ENCODE measurements at places on chromosomes 4 and X. TPM values are rescaled to one million over a fixed set of nuclear protein-coding genes. Genes with fewer than 3 reads are reported as not detected.
A peak's percentile ranks its signal among the peaks of the same experiment; 100 is the strongest.

DNA sequence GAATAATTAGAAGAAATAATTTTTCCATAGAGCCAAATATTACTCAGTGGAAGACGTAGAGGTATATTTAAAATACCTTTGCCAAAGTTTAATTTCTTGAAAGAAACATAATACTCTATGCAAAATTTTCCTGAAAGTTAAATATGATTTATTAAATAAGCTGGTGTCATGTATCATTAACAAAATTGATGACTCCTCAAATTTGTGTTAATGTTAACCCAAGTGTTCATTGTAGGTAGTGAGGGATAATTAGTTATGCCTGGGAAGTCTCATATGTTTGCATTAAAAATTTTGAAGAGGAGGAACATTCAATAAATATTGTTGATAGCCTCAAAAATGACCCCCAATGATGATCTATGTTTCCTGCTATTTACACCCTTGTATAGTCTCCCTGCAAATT is 292.7 kb upstream of the AMOT start:
- no peaks in the 10 kb centered on the region for H3K36me3 ChIP-seq
- H3K27me3 ChIP-seq: no peaks in the 10 kb centered on the region
- no peak overlapping the region for H3K27ac ChIP-seq

DNA sequence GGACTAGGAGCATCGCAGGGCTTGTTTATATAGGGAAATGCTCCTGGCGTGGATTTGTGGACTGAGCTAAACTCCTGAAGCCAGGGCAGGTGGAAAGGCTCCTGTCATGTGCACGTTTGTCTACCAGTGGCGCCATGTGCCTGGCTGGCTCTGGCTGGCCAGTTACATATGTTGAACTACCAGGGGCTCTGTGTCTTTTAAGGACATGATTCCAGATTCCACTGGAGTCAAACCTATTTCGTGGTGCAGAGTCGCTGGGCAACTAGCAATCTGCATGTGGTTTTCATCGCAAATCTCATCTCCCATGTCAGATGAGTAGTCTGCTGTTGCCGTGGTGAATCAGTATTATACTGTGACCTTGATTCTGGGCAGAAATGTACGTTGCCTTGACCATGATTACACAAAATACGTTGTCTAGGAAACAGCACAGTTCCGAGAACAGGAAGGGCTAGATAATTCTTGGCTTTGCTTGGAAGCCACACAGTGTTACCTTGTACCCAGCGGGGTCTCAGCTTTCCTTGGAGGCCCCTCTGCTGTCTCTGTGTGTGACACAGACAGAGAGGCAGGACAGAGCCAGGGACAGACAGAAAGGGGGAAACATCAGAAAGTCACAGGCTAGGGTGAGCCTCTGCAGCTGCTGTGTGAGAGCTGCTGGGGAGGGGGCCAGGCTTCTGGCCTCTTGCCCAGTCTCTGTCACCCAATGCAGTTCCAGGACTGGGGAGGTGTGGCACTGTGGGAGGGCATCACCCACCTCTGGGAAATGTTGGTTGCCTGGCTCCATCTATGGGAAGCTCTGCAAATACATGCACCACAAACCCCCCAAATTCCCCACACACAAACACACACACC is 19.2 kb downstream of the PNMA6E start:
- peak; percentile 16 for DNase-seq
- no peak overlapping the region for H3K27ac ChIP-seq
- no peaks in the 10 kb centered on the region for H3K27me3 ChIP-seq
- H3K4me1 ChIP-seq: no peaks in the 10 kb centered on the region

DNA sequence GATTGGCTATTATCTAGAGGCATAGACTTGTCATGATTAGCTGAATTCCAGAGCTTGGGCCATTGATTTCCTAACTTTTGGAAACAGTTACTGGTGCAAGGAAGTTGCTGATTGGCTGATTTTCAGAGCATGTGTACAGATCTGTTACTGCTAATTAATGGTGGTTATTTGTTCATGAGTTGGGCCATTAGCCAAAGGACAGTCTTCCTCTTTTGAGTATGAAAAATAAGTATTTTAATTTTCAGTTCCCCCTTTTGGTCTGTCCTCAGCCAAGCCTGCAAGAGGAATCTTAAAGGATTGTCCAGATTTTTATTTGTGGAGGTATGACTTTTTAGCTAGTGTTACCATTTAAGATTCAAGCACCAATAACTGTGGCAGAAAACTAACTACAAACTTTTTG is 7.0 kb upstream of the DSPP start:
- H3K36me3 ChIP-seq: no peaks in the 10 kb centered on the region
- no peaks in the 10 kb centered on the region for H3K27me3 ChIP-seq
- DNase-seq: no peak
- H3K27ac ChIP-seq: no peak overlapping the region
- H3K4me1 ChIP-seq: no peaks in the 10 kb centered on the region

XAGE1A gene
- total RNA-seq: not detected

TCP11X2 gene
- not detected for total RNA-seq

- no peaks in the 10 kb centered on the region for H3K27me3 ChIP-seq
- peaks cover 13% of the 10 kb centered on the region for H3K4me1 ChIP-seq
- no peak for DNase-seq
- H3K36me3 ChIP-seq: no peaks in the 10 kb centered on the region
- no peak overlapping the region for H3K4me3 ChIP-seq
Observed at GRCh38 chrX:13064599-13065143, 20.3 kb upstream of the FAM9C start.

GRCh38 chr4:161320377-161320776 is 843.4 kb downstream of the FSTL5 start:
- no peaks in the 10 kb centered on the region for H3K27me3 ChIP-seq
- H3K27ac ChIP-seq: no peak overlapping the region
- DNase-seq: no peak
- no peaks in the 10 kb centered on the region for H3K36me3 ChIP-seq

DNA sequence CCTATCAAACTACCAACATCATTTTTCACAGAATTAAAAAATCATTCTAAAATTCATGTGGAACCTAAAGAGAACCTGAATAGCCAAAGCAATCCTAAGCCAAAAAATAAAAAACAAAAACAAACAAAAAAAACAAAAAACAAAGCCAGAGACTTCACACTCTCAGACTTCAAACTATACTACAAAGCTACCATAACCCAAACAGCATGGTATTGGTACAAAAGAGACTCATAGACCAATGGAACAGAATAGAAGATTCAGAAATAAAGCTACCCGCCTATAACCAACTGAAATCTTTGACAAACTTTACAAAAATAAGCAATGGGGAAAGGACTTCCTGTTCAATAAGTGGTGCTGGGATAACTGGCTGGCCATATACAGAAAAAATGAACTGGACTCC is 152.3 kb upstream of the SMIM31 start:
- H3K36me3 ChIP-seq: no peaks in the 10 kb centered on the region
- no peaks in the 10 kb centered on the region for H3K27me3 ChIP-seq
- no peak for DNase-seq
- no peaks in the 10 kb centered on the region for H3K4me1 ChIP-seq

DNA sequence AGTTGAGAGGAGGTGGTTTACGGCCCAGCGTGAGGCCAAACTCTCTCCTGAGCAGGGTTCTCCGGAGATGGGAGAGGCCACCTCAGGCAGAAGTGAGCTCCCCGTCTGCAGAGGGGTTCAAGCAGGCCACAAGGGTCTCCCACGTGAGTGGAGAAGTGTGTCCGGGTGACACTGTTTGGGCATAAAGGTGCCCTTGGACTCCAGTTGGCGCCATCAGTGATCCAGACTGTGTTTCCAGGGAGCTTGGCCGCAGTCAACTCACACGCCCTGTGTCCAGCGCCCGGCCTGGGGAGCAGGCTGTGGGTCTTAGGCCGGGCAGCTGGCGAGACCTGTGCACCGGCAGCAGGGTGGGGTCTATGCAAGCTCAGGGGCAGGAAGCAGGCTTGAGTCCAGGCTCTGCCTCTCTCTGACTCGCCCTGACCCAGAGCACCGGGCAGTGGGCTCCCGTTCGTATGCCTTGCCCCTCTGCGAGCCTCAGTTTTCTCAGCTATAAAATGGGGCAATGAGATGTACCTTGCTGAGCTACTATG is 24.6 kb upstream of the HTRA3 start:
- no peaks in the 10 kb centered on the region for H3K36me3 ChIP-seq
- no peaks in the 10 kb centered on the region for H3K27me3 ChIP-seq
- H3K4me3 ChIP-seq: no peak overlapping the region
- DNase-seq: no peak
- H3K4me1 ChIP-seq: peaks cover 11% of the 10 kb centered on the region

GRCh38 chr4:107734120-107734519 is 14.1 kb upstream of the PAPSS1 start:
- H3K27ac ChIP-seq: no peak overlapping the region
- no peak overlapping the region for H3K4me3 ChIP-seq
- H3K36me3 ChIP-seq: no peaks in the 10 kb centered on the region
- H3K27me3 ChIP-seq: no peaks in the 10 kb centered on the region
- H3K4me1 ChIP-seq: no peaks in the 10 kb centered on the region

GRCh38 chr4:148112231-148112982 is 329.8 kb downstream of the NR3C2 start:
- H3K36me3 ChIP-seq: no peaks in the 10 kb centered on the region
- H3K27me3 ChIP-seq: no peaks in the 10 kb centered on the region
- H3K27ac ChIP-seq: no peak overlapping the region
- H3K4me3 ChIP-seq: no peak overlapping the region

DNA sequence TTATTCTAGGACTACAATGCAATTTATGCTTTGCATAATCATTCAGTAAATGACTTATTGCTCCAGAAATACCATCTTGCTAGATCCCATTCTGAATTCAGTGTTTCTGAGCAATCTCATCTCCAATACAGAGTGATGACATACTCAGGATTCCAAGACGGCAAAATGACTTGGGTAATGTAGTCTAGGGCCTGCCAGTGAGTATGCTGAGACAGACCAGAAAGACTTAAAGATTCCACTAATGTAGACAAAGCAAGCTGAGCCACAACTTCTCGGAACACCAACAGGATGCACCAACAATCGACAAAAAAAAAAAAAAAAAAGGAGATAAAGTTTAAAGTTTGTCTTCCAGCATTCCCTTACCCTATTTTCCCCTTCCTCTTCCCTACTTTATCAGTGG is 919 bp upstream of the SEC24B start:
- no peak for DNase-seq
- no peaks in the 10 kb centered on the region for H3K36me3 ChIP-seq
- H3K4me3 ChIP-seq: peak overlapping the region; percentile 68
- H3K27me3 ChIP-seq: no peaks in the 10 kb centered on the region
- H3K27ac ChIP-seq: peak overlapping the region; percentile 73

GRCh38 chr4:153409412-153409811 is 56.7 kb upstream of the TMEM131L start:
- H3K4me3 ChIP-seq: no peak overlapping the region
- no peaks in the 10 kb centered on the region for H3K4me1 ChIP-seq
- peak overlapping the region; percentile 17 for H3K27ac ChIP-seq
- no peaks in the 10 kb centered on the region for H3K36me3 ChIP-seq

GRCh38 chr4:69497886-69498395 is 2.2 kb upstream of the UGT2B4 start:
- no peaks in the 10 kb centered on the region for H3K36me3 ChIP-seq
- H3K4me1 ChIP-seq: no peaks in the 10 kb centered on the region
- no peak overlapping the region for H3K27ac ChIP-seq
- no peaks in the 10 kb centered on the region for H3K27me3 ChIP-seq
- no peak overlapping the region for H3K4me3 ChIP-seq
- no peak for DNase-seq

GRCh38 chr4:128322311-128322710 is 34.7 kb upstream of the PGRMC2 start:
- no peak overlapping the region for H3K27ac ChIP-seq
- no peak for DNase-seq
- no peaks in the 10 kb centered on the region for H3K4me1 ChIP-seq
- H3K4me3 ChIP-seq: no peak overlapping the region
- no peaks in the 10 kb centered on the region for H3K27me3 ChIP-seq

AKAP4 gene
- total RNA-seq: not detected

PNCK gene
- not detected for total RNA-seq

DNA sequence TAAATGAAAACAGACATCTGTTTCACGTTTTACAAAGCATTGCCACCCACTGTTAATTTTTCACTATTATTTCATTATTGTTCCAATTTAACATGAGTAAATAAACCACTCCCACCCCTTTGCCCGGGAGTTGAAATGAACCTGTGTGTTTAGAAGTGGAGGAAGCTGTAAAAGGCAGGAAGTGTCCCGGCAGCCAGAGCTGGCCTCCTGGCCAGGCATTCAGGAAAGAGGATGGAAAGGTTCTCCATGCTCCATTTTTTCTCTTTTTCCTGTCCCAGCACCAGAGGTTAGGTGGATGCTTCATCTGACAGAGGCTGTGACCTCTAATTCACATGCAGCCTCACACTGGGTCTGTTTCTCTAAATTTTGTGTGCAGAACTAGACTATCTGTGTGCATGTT is 55.5 kb upstream of the LNX1 start:
- H3K27ac ChIP-seq: no peak overlapping the region
- no peaks in the 10 kb centered on the region for H3K4me1 ChIP-seq
- no peak for DNase-seq
- H3K36me3 ChIP-seq: no peaks in the 10 kb centered on the region
- no peaks in the 10 kb centered on the region for H3K27me3 ChIP-seq
- H3K4me3 ChIP-seq: no peak overlapping the region

DNA sequence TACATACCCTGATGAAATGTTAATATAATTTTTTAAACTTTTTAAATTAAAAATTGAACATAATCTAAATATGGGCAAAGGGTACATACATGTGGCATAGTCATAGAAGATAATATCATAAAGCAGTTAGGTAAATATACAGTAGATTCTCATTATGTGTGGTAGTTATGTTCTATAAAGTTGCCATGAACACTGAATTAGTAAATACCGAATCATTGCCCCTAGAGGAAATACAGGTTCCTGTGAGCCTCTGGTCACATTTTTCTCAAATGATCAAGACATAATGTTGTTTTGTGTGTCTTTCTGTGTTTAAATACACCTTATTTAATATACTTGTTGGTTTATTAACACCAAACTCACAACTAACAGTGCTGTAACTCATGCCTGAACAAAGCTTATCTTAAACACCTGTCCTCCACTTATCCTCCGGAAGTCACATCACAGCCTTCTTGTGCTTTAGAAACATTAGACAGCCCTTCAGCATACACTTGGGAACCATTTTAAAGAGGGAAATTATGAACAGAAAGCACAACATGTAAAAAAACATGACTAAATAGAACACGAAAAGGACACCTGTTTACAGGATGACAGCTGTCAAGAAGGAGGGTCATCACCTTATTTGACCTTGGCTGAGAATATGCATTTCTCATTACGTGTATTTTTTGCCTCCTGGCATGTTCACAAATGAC is 169.4 kb upstream of the NAP1L5 start:
- H3K4me1 ChIP-seq: no peaks in the 10 kb centered on the region
- DNase-seq: no peak
- H3K4me3 ChIP-seq: no peak overlapping the region
- no peaks in the 10 kb centered on the region for H3K27me3 ChIP-seq
- H3K27ac ChIP-seq: no peak overlapping the region

HSFX3 gene
- not detected for total RNA-seq

DNA sequence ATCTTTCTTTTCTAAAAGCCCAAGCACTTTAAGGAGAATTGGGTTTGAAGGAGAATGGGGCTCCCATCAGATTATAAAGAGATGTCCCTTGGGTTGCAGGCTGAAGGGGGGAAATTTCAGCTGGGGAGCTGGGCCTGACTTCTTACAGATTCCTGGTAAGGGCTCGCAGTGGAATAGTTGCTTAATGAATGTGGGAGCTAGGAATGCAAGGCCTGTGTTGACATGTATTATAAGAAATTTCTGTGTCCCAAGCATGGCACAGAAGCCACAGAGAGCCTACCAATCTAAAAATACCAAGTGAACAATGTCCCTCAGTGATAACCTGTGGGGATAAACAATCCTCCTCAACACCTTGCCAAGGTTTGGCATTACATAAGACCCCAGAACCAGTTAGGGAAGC is 39.3 kb upstream of the WNK3 start:
- H3K36me3 ChIP-seq: no peaks in the 10 kb centered on the region
- no peaks in the 10 kb centered on the region for H3K27me3 ChIP-seq
- H3K4me3 ChIP-seq: no peak overlapping the region
- H3K4me1 ChIP-seq: no peaks in the 10 kb centered on the region
